ENCODE measurements at places on chromosomes 12 and 14.
A peak's percentile ranks its signal among the peaks of the same experiment; 100 is the strongest.

- no peak for DNase-seq
Measured at GRCh38 chr12:116366824-116367223, 89.3 kb upstream of the MED13L start.

GRCh38 chr14:65206448-65207096 lies 104.3 kb upstream of the MAX start:
- DNase-seq = no peak

- DNase-seq = no peak
Measured at GRCh38 chr14:65805113-65805473, 392.6 kb downstream of the FUT8 start.

GRCh38 chr12:27285403-27285802 lies 41.3 kb downstream of the STK38L start:
- DNase-seq = no peak

GRCh38 chr12:109953656-109954055 lies 42.5 kb downstream of the GIT2 start:
- DNase-seq = no peak

- no peak for DNase-seq
Measured at GRCh38 chr12:7142056-7142644, 12.0 kb downstream of the CLSTN3 start.

DNA sequence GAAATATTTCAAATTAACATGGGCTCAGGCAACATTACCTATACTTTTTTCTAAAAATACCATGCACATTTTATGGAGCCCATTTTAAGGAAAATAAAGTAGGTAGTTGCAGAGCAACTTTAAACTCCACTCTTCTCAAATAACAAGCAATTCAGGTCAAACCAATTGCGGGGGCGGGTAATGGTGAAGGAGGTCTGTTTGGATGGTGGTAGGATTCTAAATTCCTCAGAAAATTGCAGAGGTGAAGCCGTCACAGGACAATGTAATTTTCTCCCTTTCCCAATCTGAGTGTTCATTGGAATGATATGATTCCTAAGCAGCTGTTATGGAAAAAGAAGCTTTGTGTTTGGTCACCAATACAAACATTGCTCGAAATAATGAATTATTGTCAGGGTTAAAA lies 11.6 kb downstream of the PKP2 start:
- DNase-seq = no peak

DNA sequence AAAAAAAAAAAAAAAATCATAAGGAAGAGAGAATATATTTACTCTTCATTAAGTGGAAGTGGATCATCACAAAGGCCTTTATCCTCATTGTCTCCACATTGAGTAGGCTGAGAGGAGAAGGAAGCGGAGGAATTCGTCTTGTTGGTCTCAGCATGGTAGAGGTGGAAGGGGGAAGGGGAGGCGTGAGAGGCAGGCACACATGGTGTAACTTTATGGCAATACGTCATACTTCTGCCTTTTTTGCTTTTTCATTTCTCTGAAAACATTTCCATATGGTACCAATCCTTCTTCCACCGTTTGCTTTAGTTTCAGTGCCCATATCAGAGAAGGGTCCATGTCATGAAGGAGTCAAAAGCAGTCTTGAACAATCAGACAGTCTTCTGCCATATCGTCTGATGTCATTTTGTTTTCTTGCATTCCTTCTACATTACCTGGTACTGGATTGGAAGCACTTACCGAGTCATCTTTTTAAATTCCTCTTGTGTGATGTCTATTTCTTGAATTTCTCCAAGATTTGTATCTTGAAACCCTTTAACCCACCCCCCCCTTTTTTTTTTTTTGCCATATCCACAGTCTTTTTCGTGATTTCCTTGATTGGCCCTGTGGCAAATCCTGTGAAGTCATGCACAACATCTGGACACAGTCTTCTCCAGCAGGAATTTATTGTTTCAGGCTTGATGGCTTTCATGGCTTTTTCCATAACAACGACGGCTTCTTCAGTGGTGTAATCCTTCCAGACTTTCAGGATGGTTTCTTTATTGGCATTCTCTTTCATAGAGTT lies 8.9 kb downstream of the FUT8 start:
- DNase-seq = no peak

DNA sequence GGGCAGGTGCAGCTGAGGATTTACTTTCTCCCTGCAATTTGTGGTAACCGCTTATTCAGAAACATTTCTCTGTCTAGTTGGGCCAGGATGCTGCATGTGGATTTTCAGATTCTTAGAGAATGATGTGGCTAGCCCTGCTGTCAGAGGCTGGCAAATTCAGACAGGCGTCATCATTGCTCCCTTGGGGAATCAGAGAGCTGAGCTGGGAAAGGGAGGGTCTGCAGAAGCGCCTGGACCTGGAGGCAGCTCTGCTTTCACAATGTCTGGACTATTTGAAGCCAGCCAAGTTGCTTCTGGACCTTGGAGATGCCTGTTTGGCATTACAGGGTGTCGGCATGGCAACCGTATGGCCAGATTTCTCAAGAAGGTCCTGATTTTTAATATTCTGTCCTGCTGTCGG lies 3.4 kb downstream of the GALNT16 start:
- peak; percentile 51 for DNase-seq

DNA sequence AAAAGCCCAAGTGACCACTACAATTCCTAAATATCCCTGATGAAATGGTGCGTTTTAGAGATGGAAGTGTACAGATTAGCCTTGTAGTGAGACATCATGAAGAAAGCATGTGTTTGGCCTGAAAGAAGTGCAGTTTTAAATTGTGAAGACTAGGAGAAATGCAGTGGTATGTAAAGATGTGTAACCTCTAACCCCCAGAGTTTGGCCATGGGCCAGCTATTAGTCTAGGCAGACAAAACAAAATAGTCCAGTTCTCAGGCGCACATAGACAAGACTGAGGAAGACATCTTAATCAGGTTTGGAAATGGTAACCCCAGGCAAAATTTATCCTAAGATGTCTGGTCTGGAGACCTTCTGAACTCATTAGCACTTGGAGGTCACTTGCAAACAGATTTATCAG lies 23.4 kb downstream of the WBP11 start:
- DNase-seq = no peak

GRCh38 chr14:97943619-97944018 lies 1146.4 kb downstream of the VRK1 start:
- DNase-seq = no peak

DNA sequence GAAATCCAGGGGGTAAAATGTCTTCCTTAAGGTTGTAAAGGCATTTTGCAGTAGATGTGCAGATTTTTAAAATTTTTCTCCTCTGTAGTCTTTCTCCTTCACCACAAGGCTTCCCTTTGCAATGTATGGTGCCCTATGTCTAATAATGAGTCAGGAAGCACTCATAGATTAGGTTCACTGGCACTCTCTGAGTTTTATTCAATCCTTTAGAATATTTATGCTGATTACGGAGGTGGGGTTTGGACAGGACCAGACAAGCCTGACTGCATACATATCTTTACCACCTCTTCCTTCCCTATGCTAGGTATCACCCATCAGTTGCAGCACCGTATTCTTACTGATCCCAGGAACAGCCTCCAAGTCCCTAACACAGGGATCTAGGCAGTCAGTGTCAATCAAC lies 99.5 kb downstream of the NEDD1 start:
- DNase-seq = no peak

DNA sequence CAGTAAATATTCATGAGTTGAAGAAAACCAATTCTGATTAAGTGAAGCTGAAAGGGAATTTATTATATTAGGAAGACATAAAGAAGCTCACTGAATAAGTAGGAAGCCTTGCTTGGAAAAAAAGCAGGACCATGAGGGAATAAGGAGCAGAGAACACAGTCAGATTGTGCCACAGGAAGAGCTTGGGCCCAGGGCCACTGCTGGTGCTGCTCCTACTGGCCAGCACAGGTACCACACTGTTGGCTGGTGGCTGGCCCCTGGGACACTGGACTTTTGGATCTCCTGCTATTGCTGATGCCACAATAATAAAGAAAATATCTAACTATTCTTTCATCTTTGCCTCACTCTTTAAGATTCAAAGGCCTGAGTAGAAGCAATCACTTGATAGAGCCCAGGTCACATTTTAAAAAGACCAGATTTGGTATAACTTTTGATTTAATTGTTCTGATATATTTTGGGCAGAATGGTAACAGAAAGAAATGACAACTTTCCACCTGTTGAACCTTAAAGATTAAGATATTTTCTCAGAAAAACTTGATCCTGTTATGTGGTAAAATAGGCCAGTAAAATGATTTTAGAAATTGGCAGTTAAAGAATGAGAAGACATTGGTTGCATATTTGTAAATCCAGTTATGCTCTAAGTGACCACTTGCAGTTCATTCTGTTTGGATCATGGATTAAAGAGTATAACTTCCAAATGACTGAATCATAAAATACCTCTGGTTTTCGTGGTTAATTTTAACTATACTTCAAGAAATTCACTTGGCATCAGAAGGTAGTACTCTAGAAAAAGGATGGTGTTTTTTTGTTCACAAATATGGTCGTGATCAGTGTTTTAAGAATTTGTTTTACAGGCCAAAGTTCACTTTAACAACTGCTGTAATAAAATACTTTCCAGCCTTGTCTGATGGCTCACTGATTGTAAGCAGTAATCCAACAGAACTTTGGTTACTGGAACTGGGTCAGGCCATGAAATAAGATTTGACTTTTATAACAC lies 68.3 kb downstream of the DERA start:
- no peak for DNase-seq

- DNase-seq = no peak
Measured at GRCh38 chr14:71474301-71475265, 457.6 kb upstream of the RGS6 start.

GRCh38 chr14:104239185-104239775 lies 100.9 kb downstream of the KIF26A start:
- DNase-seq = no peak

DNA sequence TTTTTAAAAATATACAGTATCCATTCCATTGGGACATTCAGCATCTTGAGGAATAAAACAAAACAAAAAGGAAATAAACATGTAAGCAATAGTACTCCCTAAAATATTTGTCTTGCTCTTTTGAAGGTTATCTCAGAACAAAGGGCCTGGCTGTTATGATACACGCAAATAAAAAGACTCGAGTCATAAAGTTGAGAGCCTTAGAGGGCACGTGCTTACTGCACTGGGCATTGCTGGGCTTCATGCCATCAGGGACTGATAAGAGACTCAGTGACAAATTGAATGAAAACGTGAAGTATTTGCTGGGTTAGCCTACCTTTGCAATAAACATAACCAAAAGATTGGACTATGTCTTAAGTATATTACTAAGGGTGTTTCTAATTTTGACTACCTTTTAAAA lies 118.9 kb downstream of the SLC35F4 start:
- DNase-seq = no peak

DNA sequence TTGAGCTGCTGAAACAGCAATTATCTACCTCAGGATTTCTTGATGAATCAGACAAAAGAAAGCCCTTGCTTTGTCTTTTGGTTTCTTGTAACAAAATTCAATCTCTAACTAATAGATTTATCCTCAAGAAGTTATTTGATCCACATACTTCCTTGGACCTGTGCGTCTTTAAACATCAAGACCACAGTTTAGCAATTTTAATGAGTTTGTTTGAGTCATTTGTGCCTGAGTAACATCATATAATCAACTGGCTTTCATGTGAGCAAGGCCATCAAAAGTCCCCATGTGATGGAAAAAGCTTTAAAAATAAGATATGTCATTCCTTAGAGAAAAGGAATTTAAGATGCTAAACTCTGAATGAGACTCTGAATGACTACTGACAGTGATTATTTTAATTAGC lies 52.3 kb downstream of the KCNC2 start:
- DNase-seq = no peak

DNA sequence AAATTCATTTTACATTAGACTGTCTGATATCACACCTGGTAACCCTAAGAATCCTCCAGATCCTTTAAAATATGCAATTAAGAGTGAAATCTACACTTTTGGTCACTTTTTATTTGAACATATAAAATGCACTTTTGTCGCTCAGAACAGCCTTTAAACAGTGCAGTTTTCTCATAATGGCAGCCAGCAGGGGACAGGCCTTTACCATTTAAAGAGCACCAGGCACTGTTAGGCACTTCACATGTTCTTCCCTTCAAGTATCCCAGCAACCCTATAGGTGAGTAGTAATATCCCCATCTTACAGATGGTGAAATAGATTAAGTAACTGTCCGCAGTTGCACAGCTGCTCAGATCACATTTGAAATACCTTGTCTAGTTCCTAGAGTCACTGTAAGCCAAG lies 11.3 kb upstream of the SAMD4A start:
- DNase-seq = no peak

- DNase-seq = no peak
Measured at GRCh38 chr12:68602720-68603119, 8.0 kb upstream of the RAP1B start.

DNA sequence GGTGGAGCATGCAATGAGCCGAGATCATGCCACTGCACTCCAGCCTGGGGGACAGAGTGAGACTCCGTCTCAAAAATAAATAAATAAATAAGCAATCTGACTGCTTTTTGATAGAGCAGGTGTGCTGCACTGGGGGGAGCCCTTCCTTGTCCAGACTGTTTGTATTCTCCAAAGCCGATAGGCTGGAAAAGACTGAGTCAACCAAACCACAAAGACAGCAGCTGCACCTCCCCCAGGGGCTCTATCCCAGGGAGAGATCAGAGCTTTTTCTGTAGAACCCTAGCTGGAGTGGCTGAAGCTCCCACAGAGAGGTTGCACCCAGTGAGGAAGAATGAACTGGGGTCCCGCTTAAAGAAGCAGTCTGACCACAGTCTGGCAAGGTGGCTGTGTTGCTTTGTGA lies 45.8 kb upstream of the LALBA start:
- DNase-seq = no peak

DNA sequence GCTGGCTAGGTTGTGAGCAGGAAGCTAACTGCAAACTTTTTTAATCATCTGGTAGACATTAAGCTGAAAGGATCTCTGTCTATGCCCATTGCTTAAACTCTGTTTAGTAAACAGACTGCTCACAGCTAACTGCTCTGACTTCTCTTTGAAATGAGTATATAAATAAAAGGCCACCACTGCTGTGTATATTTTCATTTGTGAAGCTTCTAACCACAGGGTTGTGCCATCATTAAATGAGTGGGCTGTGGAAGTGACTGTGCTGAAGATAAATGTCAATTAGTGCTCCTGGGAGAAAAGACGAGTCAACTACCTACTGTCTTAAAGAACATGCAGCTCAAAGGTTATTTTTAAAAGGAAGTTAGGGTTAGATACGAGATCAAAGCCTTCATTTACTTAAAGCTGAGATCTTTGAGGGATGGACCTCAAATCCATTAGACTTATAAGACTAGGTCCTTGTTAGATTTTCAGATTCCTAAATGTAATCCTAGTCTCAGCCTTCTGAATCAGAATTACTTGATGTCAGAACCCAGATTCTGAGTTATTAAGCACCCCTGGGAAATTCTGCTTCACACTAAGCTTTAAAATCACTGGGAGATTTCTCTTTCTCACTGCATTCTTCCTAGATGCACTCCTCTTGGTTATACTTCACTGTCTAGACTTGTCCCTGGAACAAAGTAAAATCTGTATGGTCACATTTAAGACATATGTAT lies 213.1 kb upstream of the FLRT2 start:
- DNase-seq = no peak

DNA sequence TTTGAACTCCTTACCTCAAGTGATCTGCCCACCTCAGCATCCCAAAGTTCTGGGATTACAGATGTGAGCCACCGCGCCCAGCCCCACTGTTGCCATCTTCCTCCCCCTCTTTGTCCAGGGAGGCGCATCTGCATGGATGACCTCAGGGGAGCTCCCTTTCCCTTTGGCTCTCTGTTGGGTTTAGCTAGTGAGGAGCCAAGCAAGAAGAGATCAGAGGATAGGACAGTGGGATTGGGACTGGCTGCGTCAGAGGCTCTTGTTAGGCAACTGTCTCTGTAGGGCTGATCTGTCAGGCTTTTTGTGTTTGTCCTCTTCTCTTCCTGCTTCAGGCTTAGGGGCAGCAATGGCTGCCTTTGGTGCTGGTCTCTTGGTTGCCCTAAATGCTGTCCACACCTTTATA lies 8.5 kb upstream of the IFT81 start:
- DNase-seq = no peak
